Activated CD4-positive, alpha-beta T cell treated with anti-CD3 and anti-CD28 coated beads, Interleukin-2, amount 50 U/mL, for 16 hours (primary cell): ENCODE measurements at places on chromosomes 5 and 9.
A peak's percentile ranks its signal among the peaks of the same experiment; 100 is the strongest.

DNA sequence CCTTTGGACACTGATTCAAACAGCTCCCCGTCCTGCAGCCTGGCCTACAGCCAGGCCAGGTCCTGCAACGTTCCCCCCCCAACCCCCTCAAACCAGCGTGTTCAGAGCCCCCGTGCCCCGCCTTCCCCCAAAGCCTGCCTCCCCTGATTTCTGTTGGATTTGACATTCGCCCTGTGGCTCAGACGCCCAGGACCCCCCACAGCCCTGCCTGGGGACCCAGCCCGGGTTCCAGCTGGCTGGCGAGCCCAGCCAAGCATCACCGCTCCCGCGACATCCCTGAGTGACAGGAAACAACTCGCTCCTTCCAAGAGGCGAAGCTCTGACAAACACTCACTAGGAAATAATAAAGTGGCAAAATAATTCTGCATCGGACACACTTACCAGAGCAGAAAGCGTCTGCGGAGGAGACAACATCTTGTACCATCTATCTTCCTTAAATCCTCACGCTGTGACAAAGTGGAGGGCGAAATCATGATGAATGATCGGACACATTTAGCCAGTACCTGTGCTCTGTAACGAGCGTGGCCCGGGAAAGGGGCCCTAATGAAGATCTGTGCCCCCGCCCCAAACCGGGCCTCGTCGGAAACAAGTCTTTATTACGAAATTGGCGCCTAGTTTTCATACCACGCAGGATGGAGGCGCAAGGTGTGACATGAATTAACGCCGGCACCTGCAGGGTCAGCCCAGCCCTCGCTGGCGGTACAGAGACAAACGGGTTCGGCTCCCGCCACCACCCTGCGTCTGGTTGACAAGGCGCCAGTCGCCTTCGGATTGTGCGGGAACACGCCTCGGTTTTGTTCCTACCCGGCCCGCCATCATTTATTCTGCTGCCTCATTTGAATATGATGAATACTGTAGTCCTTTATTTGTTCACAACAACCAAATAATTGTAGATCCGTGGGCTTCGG, 91.0 kb upstream of the MVB12B start:
- DNase-seq = no peak

- DNase-seq = no peak
These were observed 42.4 kb upstream of the GGTA1 start for GRCh38 chr9:121542025-121542424.

DNA sequence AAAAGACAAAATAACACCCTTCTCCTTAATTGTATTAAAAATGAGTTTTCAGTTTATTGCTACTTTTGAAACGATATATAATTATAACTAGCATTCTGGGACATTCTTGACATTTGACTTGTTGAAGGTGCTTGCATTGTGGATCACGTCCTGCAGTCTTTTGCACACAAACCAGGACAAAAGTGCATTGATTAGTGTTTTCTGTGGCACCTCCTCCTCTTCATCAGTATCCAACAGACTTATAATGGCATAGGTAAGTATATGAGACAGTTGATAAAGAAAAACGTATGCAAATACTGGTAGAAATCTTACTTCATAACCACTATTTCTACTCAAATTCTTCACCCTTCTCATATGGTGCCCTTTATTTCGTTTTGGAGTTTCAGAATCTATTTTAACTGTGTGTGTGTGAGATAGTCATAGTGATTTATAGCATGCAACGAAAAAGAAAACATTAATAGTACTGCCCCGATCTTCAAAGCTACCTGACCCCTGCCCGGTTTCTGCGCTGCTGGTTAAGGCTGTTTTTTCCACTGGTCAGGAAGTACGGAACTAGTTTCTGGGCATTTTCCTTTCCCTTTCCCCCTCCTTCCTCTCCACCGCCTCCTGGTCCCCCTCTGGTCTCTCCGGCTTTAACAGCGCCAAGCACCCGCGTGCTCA, 639 bp upstream of the RASA1 start:
- DNase-seq = no peak

- DNase-seq = peak; percentile 14
These were observed 662.2 kb upstream of the ZNF608 start for GRCh38 chr5:125408448-125409233.

DNA sequence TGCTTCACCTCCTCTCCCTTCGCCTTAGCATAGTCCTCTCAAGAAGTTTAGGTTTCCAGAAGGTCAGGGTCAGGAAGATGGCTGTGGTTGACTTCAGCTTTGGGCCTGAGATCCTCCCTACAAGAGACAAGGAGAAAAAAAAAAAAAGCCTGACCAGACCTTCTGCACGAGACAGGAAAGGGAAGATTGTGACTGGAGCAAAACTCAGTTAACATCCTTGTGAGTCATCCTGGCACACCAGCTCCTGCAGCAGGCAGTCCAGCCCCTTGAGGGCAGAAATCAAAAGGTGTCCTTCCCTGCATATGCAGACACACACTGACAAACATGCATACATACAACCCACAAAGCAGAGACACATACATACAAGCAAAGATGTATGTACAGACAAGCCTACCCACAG, 18.0 kb upstream of the ENHO start:
- no peak for DNase-seq

DNA sequence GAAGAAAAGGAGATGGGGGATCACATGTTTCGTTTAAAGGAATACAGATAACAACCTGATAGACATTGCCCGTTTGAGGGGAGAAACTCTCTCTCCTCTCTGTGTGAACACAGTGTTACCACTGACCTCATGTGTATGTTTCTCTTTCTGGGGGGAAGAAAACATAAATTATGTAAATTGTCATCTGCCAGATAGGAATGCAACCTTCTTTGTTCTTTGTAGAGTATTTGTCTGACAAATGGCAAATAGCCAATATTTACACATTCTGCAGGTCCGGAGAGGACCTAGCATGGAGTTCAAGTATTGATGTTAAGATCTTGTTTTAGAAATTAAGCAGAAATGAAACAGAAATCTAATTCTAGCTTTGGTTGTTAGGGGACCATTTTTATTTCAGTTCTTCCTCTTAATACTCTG, 276.3 kb downstream of the SAXO1 start:
- DNase-seq = no peak

GRCh38 chr5:125891061-125891725, 532.0 kb upstream of the GRAMD2B start:
- DNase-seq = no peak

GRCh38 chr5:172841-173251, 18.4 kb upstream of the LRRC14B start:
- no peak for DNase-seq

GRCh38 chr5:11700391-11700790, 203.9 kb downstream of the CTNND2 start:
- DNase-seq = no peak

GRCh38 chr5:149054416-149054815, 8.4 kb downstream of the SH3TC2 start:
- DNase-seq = no peak

GRCh38 chr9:33435821-33436277, 11.5 kb downstream of the AQP3 start:
- DNase-seq = no peak
